ENCODE measurements at places on chromosomes 2 and 18.

- no peak for DNase-seq
Observed at GRCh38 chr2:107412981-107413380, 413.7 kb upstream of the RGPD4 start.

GRCh38 chr2:234949762-234950434, 1.9 kb upstream of the SH3BP4 start:
- DNase-seq: no peak

- DNase-seq: no peak
Observed at GRCh38 chr2:29016504-29016903, 35.4 kb downstream of the TOGARAM2 start.

DNA sequence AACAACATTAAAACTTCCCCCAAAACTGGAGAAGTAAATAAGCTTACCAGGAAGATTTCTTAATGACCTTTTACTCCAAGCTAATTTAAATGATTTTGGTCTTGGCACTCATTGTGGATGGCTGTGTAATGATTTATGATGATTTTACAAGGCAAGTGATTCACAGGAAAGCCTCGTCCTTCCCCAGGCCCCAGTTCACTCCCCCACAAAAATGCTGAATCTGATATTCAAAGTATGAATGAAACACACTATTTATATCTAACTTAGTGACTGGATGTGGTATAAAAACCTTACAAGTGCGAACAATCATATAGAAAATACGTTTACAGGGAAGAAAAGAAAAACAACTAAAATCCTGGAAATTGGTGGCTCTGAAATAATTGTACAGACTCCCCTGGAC, 49.8 kb downstream of the ZNF516 start:
- no peak for DNase-seq

DNA sequence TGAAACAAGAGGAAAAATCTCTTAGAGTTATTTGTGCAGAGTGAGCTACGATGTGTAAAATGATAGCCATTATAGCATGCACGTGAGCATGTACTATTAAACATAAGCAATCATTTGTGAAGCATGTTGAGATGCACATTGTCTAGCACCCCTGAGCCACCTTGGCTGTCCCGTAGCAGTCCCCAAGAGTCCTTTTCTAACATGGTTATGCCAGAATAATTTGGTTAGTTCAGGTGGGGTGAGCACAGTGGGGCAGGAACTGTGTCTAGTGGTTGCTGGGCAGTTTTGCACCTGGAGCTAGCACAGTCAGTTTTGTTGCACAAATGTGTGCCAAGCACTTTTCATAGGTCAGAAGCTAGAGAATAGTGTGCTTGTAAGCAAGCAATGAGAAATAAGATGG, 809.8 kb downstream of the RNF144A start:
- no peak for DNase-seq

GRCh38 chr18:10047237-10047636, 133.4 kb downstream of the VAPA start:
- no peak for DNase-seq

GRCh38 chr2:157178874-157179273, 78.6 kb upstream of the GALNT5 start:
- no peak for DNase-seq

DNA sequence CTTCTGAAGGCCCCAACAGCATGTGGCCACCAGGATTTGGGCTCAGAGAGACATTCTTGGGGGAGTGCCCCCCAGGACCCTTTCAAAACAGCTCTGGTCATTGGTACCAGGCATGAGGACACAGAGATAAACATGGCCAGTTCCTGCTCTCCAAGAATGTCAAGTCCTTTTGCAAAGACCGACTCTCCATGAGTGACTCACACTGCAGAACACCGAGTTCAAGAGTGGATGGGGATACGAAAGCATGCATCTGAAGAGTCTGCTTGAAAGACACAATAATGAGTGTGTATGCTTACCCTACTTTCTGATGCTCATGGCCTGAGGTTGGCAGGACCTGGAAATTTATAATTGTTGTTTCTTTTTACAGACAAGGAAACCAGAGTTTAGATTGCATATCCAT, 450.6 kb downstream of the TSN start:
- DNase-seq: peak; percentile 63
